G401 (cell line): ENCODE measurements at places on chromosomes 6 and 20. TPM values are rescaled to one million over a fixed set of nuclear protein-coding genes. Genes with fewer than 3 reads are reported as not detected.

Gene HLA-DPB1
- not detected in 2 replicates for total RNA-seq

GRCh38 chr6:158191761-158192160 lies 23.6 kb downstream of the GTF2H5 start:
- no peak for DNase-seq

DNA sequence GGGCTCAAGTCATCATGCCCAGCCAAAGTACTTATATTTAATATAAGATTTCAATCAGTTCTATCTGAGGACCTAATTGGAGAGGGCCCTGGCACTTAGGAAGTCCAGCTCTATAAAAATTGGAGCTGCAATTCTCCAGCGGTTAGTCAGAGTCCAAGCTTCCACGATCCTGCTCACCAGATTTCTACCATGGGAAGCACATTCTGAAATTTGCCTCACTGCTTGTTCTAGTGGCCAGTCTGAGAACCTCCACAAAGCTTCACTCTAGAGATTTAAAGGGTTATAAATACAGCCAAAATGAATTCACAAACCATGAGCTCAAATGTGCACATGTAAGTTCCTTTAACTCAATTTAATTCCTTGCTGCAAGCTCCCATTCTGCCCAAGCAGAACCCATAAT lies 33.5 kb downstream of the PNLDC1 start:
- no peak for DNase-seq

GRCh38 chr6:163008626-163009025 lies 280.9 kb downstream of the PACRG start:
- no peak for DNase-seq

GRCh38 chr6:133055441-133055966 lies 185.7 kb upstream of the EYA4 start:
- DNase-seq: peak; percentile 40
